ENCODE measurements at places on chromosomes 11 and 22. TPM values are rescaled to one million over a fixed set of nuclear protein-coding genes. Genes with fewer than 3 reads are reported as not detected.

MUC15 gene
- total RNA-seq, result not detected

MRGPRF gene
- total RNA-seq, result 0.18 TPM

IL17REL gene
- total RNA-seq, result not detected

FGF19 gene
- total RNA-seq, result not detected

DNA sequence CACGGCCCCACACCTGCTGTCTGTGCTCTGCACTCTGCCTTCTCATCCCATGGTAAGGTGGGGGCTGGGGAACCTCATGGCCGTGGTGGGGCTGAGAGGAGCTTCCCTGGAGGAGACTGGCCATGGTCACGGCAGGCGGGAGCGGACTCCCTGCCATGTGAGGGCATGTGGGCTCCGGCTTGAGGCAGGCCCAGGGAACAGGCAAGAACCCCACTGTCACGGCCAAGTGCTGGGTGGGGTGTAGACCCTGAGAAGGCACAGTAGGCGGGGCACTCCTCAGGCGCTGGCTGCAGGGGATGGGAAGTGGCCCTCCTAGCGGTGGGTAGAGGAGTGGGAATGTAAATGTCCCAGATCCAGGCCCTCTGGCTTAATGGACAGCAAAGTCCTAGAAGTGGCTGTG is 1262.7 kb downstream of the BRD1 start:
- no peak for DNase-seq

DNA sequence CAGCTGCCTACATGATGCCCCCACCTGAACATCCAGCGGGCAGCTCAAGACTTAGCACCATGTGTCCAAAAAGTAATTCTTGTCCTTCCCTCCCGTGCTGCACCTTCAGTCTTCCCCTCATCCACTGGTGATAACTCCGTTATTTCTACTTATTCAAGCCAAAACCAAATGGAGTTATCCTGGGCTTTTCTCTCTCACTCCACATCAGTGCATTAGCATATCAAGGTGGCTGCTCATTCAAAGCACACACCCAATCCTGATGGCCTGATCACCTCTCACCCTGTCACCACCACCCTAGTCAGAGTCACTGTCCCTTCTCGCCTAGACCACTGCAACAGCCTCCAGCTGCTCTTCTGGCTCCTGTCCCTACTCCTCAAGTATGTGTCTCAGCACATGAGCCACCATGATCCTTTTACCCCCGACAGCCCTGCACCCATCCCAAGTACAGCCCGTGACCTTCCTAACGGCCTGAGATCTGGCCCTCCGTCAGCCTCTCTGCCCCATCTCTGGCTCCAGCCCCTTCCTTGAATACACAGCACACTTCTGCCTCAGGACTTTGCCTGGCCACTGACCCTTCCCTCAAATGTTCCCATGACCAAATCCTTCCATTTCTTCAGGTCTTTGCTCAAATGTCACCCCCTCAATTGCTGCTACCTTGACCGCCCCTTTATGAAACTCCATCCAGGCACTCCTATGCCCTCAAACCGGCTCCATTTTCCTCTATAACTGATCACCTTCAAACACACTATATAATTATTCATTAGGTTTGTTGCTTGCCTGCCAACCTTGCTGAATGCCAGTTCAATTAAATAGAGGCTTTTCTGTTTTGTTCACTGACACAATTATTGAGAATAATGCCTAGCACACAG is 19.7 kb upstream of the SLC25A1 start:
- DNase-seq, result no peak

- DNase-seq, result no peak
Observed at GRCh38 chr11:2772544-2773031, 72.8 kb upstream of the KCNQ1OT1 start.

- no peak for DNase-seq
Observed at GRCh38 chr22:36143066-36143815, 17.3 kb downstream of the APOL3 start.

DNA sequence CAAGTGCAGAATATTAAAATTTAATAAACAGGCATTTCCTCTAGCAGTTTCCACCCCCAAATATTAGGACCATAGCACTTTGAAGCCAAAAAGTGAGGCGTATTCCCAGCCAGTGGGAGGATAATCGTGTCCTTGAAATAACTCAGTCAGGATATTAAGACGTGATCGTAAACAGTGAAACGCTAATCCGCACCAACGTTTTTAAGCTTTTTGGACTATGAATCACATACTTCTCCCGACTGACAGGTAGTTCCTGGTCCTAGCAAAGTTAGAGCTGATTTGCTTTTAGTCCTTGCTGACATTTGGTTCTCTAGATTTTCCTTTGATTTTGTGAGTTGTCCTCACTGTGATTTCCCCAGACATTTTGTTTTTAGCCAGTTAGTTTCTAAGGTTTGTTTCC is 197.1 kb upstream of the ARHGAP20 start:
- DNase-seq, result no peak

GRCh38 chr11:1751531-1751921 is 1.1 kb upstream of the IFITM10 start:
- no peak for DNase-seq

DNA sequence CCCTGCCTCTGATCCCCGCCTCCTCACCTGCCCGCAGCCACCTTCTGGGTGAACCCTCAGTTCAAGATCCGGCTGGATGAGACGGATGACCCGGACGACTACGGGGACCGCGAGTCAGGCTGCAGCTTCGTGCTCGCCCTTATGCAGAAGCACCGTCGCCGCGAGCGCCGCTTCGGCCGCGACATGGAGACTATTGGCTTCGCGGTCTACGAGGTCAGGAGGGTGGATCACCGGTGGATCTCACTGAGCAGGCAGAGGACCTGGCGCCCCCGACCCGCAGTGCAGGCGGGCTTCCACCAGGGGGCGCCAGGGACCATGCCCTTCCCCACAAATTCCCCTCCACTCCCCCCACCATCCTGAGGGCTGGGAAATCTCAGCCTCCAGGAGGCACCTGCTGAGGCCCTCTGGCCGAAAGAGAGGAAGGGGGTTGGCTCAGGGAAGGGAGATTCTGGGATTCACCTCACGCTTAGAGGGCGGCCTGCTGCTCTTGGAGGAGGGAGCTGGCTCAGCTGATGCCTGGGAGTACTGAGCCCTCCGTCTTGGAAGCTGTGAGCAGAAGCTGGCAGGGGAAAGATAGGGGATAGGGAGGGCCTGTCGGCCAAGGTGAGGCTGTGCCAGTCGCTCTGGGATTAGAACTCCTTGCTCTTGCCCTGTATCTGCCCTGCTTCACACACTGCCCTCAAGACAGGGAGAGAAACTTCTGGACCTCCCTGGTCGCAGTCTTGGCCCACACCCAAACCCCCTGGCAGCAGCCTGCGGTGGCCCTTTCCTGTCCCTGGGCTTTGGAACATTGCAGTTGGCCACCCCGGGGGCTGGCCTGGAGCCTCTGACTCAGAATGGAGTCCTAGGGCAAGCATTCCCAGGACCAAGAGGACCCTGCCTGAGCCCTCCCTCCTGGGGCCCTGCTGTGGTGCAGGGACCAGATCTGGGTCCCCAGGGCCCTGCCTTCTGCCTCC is 23.2 kb downstream of the CAPN1 start:
- peak; percentile 32 for DNase-seq

- DNase-seq, result peak; percentile 85
Observed at GRCh38 chr22:41327124-41327523, 25.8 kb downstream of the ZC3H7B start.

GRCh38 chr22:30381264-30381663 is 5.9 kb downstream of the RNF215 start:
- no peak for DNase-seq

DNA sequence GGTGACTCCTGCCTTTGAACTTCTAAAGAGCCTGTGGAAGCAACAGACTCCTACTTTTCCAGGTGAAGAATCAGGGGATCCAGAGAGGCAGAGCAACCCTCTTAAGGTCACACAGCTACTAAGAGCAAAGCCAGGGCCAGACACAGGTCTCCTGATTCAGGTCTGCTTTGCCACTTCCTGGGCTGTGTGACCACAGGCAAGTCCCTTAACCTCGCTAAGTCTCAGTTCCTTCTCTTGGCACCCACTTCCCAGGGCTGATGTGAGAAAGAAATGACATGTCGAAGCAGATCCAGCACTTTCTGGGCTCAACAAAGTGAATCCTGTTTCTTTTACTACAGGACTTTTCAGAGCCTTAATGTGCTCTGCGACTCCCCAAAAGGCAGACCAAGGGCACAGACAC is 30.2 kb downstream of the UQCR10 start:
- DNase-seq, result no peak

DNA sequence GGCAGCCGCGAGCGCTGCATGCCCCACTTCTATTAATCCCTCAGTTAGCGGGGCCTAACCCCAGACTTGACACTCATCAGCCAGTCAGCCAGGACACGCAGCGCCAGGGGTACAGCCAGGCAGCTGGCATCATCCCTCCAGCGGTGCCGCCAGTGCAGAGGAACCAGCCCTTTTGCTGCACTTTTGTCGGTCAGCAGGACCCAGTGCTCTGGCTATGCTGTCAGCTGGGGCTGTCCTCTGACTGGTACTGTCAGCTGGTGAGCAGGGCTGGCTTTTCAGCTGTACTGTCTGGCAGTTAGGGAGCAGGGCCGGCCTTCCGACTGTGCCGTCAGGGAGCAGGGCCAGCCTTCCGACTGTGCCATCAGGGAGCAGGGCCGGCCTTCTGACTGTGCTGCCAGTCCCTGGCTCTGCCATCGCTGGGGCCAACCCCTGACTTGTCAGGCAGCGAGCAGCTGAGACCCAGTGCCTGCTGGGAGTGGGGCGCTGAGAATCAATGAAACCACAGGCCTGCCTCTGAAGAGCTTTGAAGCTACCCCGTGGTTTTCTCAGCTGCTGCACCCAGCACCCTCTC is 115.4 kb downstream of the KIAA1671 start:
- peak; percentile 31 for DNase-seq

- peak; percentile 67 for DNase-seq
Observed at GRCh38 chr11:34915136-34916014, 804 bp downstream of the APIP start.

DNA sequence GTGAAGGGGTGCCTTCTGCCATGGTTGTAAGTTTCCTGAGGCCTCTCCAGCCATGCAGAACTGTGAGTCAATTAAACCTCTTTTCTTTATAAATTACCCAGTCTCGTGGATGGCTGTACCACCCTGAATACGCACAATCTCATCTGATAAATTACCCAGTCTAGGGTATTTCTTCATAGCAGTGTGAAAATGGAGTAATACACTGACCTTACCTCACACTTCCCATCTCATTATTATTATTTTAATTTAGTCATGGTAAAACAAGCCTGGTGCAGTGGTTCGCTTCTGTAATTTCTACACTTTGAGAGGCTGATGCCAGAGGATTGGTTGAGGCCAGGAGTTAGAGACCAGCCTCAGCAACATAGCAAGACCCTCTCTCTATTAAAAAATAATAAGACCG is 30.5 kb upstream of the CYB5R3 start:
- DNase-seq, result no peak

DNA sequence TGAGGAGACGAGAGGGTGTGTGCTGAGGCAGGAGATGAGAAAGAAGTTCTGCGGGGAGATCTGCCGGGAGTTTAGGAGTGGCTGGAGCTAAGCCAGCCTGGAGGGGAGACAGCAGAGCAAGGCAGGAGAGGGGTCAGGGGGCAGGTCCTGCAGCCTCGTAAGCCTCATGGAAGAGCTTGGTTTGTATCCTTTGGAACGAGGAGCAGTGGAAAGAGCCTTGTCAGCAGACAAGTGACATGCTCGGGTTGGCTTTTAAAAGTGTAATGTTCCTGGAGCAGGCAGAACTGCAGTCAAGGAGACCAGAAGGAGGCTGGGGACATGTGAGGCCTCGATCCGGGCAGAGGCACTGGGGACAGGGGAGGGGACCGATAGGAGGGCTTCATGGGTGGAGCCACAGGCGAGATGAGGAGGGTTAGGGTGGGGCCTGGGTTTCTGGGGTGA is 21.4 kb upstream of the TUB start:
- no peak for DNase-seq

GRCh38 chr22:38844315-38845003 is 631 bp upstream of the NPTXR start:
- no peak for DNase-seq

DNA sequence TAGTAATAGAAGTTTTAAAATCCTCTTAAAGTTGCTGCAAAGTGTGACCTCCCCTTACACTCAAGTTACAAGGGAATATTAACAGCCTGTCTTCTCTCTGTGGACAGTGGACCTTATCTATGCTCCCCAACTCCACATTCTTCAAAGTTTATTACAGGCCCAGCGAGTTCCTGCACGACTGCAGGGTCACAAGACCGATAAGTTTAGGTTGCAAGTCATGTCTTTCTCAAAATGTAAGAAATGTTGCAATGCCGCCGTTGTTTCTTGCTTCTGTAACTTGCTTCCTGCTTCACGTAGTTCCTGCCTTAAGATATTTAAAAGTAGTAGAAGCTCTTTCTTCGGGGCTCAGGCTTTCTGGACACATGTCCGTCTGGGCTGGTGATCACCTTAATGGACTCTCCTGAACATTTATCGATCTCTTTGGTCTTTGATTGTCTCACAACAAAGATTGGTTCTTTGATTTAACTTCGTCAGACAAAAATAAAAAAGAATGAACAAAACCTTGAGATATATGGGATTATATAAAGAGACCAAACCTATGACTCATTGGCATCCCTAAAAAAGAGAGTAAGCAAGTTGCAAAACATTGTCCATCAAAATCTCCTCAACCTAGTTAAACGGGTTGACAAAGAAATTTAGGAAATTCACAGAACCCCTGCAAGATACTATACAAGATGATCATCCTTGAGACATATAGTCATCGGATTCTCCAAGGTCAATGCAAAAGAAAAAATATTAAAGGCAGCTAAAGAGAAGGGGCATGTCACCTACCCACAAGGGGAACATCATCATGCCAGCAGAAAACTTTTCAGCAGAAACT is 45.4 kb upstream of the GLYAT start:
- DNase-seq, result no peak

DNA sequence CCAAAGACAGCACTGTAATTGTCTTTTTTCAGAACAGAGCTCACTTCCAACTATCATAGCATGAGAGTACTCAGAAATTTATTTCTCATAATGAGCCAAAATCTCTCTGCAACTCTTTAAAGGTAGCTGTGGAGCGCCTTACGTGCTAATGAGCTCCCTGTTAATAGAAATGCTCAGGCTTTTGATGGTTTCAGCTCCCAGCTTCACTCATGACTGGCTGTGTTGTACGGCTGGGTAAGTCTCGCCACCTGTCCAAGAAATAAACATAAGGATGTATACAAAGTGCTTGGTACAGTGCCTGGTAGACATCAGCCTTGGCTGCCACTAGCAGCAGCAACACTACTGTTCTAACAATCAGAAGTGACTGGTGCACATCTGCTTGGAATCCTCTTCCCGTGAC is 109.4 kb downstream of the LDLRAD3 start:
- peak; percentile 69 for DNase-seq

DNA sequence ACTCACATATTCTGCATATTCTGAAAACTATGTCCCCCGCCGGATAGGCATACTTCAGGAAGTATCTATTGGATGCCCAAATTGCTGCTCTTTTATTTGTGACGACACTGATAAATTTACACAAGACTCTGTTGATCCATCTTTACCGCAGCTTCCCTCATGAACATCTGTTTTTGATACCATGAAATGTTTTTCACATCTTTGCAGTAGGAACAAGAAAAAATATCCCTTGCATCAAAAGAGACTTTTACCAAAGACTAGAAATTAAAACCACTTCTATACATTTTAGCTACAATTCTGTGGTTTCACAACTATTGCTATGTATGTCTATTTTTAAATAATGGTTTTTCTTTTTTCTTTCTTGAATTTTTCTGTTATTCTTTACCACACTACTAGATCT is 15.3 kb downstream of the POU2AF2 start:
- DNase-seq, result no peak
